ENCODE measurements at places on chromosomes 11 and 22.

DNA sequence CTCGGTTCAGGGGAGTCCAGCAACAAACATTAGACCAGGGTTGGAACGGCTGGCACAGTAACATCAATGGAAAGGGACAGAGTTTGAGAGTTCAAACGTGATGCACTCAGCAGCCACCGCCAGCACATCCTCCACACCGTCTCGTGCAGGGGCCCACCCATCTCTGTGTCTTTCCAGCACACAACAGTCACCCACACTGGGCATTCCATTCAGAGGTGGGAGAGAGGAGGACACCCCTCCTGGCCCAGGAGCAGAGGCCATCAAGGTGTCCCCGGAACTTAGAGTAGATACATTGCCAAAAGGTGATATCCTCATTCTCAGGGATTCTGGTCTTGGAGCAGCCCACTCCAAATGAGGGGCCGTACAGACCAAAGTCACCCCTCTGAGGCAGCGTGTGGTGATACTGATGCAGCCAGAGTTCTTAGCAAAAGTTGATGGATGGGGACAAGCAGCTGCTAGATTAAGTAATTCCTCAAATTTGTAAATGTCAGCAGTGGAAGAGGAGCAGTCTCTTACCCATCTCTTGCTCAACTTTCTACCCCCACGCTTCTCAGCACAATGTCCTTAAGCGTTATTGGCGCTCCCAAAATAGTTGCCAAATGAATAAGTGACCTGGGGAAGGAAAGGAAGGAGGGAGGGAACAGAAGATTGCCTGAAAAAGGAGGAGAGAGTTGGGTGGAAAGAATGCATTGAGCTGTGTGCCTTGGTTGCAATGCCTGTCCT lies 5.5 kb downstream of the SNAP29 start:
- DNase-seq: no peak

GRCh38 chr22:20671409-20672081 lies 102.4 kb upstream of the SERPIND1 start:
- no peak for DNase-seq

DNA sequence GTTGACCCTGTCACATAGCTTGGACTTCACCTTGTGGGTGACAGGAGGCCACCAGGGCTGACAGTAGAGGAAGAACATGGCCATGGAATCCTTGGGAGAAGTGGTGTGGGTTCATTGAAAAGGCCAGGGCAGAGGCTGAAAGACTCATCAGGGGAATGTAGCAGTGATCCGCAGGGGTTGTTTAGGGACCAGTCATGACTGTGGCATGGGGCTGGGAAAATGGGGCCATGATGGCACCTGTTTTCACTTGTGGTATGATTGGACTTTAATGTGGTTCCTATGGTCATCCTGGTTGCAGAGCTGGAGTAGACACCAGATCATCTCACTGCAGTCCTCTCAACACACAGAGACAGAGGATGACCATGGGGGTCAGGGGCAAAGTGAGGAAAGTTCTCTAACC lies 66.7 kb upstream of the MYEOV start:
- DNase-seq: no peak

DNA sequence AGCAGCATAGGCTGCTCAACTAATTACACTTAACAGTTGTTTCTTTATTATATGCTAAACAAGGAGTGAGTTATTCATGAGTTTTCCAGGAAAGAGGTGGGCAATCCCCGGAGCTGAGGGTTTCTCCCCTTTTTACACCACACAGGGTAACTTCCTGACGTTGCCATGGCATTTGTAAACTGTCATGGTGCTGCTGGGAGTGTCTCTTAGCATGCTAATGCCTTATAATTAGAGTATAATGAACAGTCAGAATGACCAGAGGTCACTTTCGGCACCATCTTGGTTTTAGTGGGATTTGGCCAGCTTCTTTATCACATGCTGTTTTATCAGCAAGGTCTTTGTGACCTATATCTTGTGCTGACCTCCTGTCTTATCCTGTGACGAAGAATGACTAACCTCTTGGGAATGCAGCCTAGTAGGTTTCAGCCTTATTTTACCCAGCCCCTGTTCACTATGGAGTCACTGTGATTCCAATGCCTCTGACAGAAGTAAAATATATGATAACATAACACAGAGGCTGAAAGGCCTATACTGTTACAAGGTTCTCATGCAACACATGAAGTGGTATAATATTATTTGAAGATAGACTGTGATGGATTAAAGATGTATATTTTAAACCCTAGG lies 41.3 kb upstream of the RDX start:
- peak; percentile 13 for DNase-seq

GRCh38 chr11:64352099-64352994 lies 6.6 kb upstream of the RPS6KA4 start:
- no peak for DNase-seq

DNA sequence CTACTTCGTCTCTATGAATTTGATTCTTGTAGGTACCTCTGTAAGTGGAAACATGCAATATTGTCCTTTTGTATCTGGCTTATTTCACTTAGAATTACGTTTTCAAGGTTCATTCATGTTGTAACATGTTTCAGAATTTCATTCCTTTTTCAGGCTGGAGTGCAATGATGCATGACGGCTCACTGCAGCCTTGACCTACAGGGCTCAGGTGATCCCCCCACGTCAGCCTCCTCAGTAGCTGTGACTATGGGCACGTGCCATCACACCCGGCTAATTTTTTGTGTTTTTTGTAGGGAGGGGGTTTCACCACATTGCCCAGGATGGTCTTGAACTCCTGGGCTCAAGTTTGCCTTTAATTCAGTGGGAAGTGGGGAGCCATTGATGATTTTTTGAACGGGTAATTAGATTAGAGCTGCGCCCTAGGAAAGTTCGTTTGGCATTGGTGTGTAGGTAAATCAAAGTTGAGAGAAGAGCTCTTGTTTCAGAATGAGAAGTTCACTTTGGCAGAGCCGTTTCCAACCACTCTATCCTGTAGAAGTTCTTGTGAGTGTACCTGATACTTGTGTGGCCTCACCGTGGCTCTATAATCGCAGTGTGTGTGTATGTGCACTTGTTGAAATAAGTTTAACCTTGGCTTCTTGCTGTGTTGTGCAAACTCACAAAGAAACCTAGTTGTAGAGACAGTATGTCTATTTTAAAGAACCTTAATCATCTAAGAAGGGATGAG lies 115.9 kb downstream of the NAV2 start:
- DNase-seq: no peak

GRCh38 chr11:78641541-78641940 lies 66.9 kb upstream of the NARS2 start:
- DNase-seq: no peak

GRCh38 chr22:32562401-32562800 lies 87.8 kb downstream of the FBXO7 start:
- no peak for DNase-seq

GRCh38 chr11:78420255-78420764 lies 2.7 kb upstream of the GAB2 start:
- DNase-seq: peak; percentile 78

GRCh38 chr11:64000026-64000739 lies 13.9 kb downstream of the OTUB1 start:
- peak; percentile 47 for DNase-seq

DNA sequence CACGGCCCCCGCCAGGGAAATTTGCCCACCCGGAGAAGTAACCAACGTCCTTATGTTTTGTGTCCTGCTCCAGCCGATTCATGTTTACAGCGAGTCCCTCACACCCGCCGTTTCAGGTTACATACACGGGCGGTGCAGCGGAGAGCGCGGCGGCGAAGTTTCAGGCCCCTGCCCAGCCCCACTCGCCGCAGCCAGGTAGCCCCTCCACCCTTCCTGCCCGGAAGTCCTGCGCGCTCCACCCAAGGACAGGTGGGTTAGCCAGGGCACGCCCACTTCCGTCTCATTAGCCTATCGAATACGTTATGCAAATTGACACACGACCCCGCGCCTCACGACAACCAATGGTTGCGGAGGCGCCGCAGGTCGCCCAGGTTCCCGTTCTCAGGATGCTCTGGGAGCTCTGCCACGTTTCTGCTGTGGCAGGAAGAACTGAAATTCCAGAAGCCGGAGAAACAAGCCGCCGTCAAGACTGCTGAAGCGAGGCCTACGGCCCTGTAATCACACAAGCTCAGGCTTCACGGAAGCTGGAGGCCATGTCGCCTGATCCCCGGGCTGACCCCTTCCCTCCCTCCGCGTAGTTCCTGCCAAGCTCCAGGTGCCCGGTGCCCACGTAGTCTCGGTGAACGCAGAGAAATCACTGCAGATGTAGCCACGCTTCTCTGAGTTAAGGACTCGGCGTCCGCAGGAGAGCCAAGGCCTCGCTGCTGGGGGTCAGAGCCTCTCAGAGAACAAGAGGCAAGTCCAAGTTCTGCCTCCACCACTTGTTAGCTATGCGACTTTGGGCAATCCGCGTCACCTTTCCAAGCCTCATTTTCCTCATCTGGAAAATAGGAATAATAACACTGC lies 22.4 kb upstream of the MYH9 start:
- DNase-seq: no peak

DNA sequence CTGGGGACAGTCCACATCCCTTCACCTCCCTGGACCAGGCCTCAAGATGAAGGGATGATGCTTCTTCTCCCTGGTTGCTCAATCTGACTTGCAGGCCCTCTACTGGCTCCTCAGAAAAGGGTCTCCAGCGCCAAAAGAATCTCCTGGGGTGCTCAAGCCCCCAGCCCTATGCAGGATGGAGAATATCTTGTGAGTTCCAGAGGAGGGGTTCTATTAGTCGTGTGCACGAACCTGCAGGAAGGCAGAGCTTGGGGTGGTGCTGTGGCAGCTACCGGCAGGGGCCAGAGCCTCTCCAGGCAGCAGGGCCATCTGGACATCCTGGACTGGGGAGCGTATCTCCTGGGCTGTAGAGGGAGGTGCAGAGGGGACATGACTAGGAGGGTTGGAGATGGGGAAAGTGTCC lies 1339.5 kb downstream of the BRD1 start:
- DNase-seq: no peak

GRCh38 chr11:73245461-73245860 lies 26.7 kb upstream of the P2RY6 start:
- no peak for DNase-seq

- DNase-seq: no peak
Observed at GRCh38 chr11:23725752-23726151, 771.1 kb upstream of the LUZP2 start.

GRCh38 chr11:59212744-59213631 lies at the start of gene MPEG1:
MPEG1 (minus strand) TSS chr11:59212927; CDS start chr11:59212865, 62 bp downstream.
- DNase-seq: no peak

GRCh38 chr11:118106789-118107335 lies 20.1 kb upstream of the SMIM35 start:
- DNase-seq: no peak

GRCh38 chr22:20994128-20994901 lies 7.6 kb downstream of the THAP7 start:
- DNase-seq: no peak

DNA sequence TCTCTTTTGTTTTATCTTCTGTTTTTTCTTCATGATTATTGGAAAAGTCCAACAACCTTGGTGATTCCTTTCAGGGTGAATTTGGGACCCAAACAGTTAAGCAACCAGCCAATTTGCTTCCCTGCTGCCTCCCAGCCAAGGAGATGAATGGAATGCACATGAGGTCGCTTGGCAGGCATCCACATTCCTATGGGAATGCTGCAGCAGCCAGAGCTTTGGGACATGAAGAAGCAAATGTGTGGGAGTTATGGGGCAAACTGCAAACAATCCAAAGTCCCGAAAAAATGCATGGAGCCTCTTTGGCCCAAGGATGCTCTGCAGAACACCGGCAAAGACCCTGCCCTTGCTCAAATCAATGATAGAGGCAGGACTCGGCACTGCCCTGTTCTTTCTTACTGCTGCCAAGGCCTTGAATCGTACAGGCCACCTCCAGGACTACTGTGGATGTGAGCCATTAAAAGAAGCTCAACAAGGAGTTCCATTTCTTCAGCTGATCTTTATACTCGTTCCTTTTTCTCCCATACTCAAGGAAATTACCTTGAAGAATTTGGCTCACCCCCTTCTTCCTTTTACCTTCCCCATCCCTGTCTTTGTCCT lies 117.3 kb upstream of the TEAD1 start:
- peak; percentile 91 for DNase-seq

- no peak for DNase-seq
Observed at GRCh38 chr22:36493690-36494110, 12.3 kb upstream of the TXN2 start.

DNA sequence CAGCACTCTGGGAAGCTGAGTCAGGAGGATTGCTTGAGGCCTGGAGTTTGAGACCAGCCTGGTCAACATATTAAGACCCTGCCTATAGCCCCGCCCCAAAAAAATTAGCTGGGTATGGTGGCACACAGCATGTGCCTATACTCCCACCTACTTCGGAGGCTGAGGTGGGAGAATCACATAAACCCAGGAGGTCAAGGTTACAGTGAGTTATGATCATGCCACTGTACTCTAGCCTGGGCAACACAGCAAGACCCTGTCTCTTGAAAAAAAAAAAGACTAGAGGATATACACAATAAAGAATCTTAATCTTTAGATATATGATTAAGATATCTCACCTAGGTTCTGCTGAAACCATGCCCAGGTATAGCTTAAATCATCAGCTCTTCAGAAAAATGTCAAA lies 136.7 kb downstream of the APOL5 start:
- no peak for DNase-seq

- DNase-seq: no peak
Observed at GRCh38 chr22:50700387-50701075, 27.9 kb downstream of the SHANK3 start.

GRCh38 chr11:77115181-77115611 lies 12.6 kb downstream of the OMP start:
- DNase-seq: no peak

DNA sequence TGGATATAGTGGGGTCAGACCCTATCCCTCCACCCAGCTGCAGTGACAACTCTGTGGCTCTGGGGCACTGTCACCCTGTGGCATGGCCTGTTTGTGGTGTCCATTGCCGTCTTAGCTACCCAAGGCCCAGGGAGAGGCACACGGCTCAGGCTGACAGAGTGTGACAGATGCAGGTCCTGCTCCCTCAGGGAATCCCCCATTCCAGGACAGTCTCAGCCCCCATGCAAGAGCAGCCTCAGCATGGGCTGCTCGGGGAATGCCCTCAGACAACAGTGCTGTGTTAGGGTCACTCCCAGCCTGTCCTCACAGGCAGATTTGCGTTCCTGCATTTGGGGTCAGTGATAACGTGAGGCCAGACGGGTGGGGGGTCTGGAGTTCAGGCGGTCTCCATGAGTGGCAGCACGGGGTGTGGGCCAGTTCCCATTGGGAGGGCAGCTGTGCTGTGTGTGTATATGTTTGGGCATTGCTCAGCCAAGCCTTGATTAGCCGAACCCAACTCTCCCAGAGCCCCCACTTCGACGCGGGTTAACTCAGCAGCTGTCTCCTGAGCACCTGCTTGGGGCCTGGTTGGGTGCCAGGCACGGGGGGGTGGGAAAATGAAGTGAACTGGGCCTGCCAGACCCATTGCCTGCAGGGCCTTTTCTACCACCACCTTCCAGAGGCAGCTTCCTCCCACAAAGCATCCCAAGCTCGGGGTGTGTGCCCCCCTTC lies 5.3 kb upstream of the KCNQ1OT1 start:
- no peak for DNase-seq
